Vagina (tissue), 2 donors: ENCODE measurements at places on chromosomes 1 and 21. TPM values are rescaled to one million over a fixed set of nuclear protein-coding genes. Genes with fewer than 3 reads are reported as not detected.
A peak's percentile ranks its signal among the peaks of the same experiment; 100 is the strongest.

DNA sequence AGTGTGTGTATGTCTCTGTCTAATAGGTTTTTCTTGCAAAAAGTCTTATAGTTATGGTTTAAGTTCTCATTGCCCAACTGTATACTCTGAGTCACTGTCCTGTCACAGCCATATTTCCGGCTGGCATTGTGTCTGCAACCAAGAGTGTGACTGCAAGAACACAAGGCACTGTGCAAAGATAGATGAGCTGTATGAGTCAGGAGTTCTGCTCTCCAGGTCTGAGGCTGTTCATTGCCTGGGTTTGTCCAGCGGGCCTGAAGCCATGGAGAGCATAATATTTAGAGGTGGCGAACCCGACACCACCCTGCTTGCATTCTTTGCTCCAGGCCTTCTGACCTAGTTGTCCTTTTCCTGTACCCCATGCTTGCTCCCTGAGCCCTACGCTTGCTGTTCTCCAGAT, 50.9 kb upstream of the CNIH3 start:
- H3K27ac ChIP-seq: no peak overlapping the region
- H3K4me3 ChIP-seq: no peak overlapping the region
- H3K4me1 ChIP-seq: peaks cover 9% of the 10 kb centered on the region
- DNase-seq: no peak

GRCh38 chr21:44507673-44508425, 32.1 kb downstream of the KRTAP10-1 start:
- peaks cover 11% of the 10 kb centered on the region for H3K4me1 ChIP-seq
- H3K4me3 ChIP-seq: no peak overlapping the region
- H3K27me3 ChIP-seq: no peaks in the 10 kb centered on the region
- H3K27ac ChIP-seq: no peak overlapping the region

- H3K4me3 ChIP-seq: no peak overlapping the region
- no peaks in the 10 kb centered on the region for H3K4me1 ChIP-seq
- H3K27ac ChIP-seq: no peak overlapping the region
Observed at GRCh38 chr1:231177226-231177625, 15.4 kb downstream of the TRIM67 start.

Gene TLCD4
- 4.4 TPM for total RNA-seq

DNA sequence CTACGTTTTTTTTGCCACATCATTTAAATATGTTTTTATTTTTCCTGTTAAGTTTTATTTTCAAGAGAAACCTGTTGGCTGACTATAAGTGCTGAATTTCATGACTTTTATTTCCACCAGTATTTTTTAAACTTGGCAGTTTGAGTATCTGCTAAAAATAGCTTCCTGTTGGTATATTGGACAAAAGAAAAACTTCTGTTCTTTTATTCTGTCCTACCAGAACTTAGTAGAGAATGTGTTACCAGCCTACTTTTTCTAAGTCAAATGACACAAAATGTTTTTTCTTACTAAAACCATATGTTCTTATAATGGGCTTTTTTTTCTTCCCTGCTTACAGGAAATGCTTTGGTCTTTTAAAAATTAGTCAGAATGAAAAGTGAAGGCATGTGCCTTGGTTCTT, 7.6 kb downstream of the DR1 start:
- DNase-seq: no peak
- no peak overlapping the region for H3K4me3 ChIP-seq
- H3K36me3 ChIP-seq: peaks cover 32% of the 10 kb centered on the region
- H3K27me3 ChIP-seq: no peaks in the 10 kb centered on the region
- H3K27ac ChIP-seq: peak overlapping the region; percentile 34
